Kasumi-1 (cell line): ENCODE measurements at places on chromosomes 12 and 14.

GRCh38 chr14:43983721-43984120 is 523.4 kb downstream of the FSCB start:
- DNase-seq, result no peak

DNA sequence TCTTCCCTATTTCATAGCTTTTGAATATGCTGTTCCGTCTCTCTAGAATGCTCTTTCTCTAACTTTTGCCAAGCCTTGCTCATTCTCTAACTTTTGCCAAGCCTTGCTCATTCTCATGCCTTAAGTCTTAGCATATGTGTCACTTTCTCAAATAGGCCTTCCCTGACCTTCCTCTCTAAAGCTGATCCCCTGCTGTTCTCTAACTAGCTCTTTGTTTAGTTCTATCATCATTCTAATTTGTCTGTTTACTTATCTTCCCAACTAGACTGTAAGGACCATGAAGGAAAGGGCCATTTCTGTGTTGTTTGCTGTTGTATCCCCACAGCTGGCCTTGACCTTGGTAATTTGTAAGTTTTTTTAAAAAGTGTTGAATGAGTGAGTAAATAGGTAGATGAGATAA is 71.1 kb downstream of the ZNF641 start:
- no peak for DNase-seq

DNA sequence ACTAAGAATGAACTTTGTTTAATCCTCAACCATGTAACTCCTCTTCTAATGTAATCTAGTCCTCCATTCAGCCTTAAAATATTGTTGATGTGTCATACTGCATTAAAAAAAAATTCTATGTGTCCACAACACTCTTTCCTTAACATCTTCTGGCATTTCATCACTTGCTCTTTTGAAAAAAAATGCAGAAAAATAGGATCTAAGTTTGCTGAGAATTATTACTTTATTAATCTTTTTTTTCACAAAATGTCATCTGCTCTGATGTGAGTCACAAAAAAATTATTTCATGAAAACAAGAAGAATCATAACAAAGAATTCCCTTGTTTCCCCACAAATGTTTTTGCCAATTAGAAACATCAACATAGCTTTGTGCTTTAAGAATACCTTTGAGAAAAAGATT is 410.1 kb upstream of the MGAT4C start:
- no peak for DNase-seq

DNA sequence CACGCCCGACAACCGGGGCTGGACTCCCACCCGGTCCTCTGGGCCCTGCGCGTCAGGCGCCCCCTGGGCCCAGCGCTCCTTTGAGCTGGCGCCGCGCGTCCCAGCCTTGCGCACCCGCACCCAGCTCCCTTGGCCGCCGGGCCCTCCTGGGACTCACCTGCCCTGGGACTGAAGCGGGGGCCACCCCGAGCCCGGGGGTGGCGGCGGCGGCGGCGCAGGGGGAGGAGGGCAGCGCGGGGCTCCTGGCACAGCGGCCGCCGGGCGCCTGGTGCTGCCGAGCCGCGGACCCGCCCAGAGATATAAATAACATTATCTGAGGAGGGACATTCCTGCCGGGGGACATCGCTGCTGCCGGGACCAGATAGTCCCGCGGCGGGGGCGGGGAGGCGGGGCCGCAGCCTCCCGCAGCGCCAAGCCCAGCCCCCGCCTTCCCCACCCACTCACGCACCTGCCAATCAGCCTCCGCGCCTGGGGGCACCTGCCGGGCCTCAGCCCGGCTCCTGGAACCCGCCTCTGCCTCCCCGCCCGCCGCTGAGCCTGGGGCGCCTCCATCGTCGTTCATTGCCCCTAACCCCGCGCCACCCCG is at the start of gene SPTB:
Gene SPTB, minus strand, starts transcription at position 273 of the 586 bp plus-strand sequence. CDS start 56,813 bp downstream, outside the sequence.
- no peak for DNase-seq

DNA sequence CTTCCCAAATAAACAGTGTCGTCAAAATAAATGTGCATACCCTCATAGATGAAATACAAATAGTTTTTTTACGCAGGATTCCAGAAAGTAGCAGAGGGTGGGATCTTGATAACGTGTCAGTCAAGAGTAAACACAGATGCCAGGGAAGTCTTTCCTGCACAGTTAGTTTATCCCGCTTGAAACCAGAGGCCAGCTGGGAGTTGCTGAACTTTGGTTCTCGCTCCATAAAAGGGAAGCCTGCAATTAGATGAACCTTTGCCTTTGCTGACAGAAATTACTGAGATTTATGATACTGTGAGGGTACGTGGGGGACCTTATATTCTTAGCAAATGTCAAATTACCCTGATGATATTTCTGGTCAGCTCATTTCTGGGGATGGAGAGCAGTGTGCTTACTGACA is 18.9 kb downstream of the FAR2 start:
- DNase-seq, result no peak

- DNase-seq, result no peak
Measured at GRCh38 chr12:26492406-26492805, 297.0 kb downstream of the SSPN start.

GRCh38 chr12:54028314-54029201 is at the start of gene HOXC6:
Gene HOXC6 (plus strand): TSS chr12:54028440. CDS start chr12:54028522, 82 bp downstream.
- DNase-seq, result no peak

DNA sequence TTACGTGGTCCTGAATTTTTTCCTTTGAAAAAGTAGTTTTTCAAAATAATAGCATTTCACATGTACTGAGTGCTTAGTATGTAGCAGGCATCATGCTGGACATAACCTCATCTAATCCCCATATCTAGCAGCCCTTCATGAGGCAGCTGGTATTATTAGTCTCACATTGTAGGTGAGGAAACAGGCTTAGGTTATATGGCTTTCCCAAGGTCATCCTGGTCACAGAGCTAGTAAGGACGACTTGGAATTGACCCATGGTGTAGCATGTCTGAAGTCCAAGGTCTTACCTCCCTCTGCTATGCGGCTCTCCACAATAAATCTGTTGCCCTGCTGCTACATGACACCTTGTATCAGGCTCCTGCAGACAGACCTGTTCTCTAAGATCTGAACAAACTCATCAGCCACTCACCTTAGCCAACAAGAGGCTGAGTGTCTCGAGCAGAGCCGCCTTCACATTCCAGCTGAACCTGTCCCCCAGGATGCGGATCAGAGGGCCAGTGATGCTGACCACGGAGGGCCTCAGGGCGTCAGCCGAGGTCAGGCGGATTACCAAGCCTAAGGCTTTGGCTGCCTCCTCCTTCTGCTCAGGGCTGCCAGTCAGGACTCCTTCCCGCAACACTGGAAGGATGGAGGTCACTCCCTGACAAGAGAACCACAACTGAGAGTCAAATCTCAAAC is 19.7 kb upstream of the RAB35 start:
- DNase-seq, result no peak

GRCh38 chr14:32474478-32475195 is 145.5 kb downstream of the AKAP6 start:
- no peak for DNase-seq

GRCh38 chr12:13362260-13362841 is 165.8 kb downstream of the EMP1 start:
- peak; percentile 5 for DNase-seq
